ENCODE measurements at places on chromosomes 7 and 10. TPM values are rescaled to one million over a fixed set of nuclear protein-coding genes. Genes with fewer than 3 reads are reported as not detected.
A peak's percentile ranks its signal among the peaks of the same experiment; 100 is the strongest.

DNA sequence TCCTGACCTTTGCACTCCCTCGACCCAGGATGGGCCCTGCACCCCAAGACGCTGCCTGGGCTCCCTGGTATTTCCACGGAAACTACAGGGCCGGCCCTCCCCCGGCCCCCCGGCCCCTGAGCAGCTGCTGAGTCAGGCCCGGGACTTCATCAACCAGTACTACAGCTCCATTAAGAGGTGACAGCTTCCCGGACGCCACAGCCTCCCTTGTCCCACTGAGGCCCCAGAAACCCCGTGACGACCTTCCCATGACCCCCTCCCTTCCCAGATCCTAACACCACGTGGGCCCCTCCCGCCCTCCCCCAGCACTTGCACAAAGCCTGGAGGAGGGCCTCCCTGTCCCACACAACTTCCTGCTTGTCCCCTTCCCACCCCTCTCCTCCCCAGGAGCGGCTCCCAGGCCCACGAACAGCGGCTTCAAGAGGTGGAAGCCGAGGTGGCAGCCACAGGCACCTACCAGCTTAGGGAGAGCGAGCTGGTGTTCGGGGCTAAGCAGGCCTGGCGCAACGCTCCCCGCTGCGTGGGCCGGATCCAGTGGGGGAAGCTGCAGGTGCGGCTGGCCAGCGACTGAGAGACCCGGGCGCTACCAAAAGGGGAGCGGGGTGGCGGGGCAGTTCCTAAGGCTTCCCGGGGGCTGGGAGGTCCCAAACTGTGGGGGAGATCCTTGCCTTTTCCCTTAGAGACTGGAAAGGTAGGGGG lies 5.7 kb downstream of the NOS3 start:
- no peak overlapping the region for H3K27ac ChIP-seq
- no peak overlapping the region for H3K4me3 ChIP-seq
- ATAC-seq, result no peak
- H3K36me3 ChIP-seq, result no peaks in the 10 kb centered on the region
- no peaks in the 10 kb centered on the region for H3K27me3 ChIP-seq
- peaks cover 4% of the 10 kb centered on the region for H3K4me1 ChIP-seq

- H3K4me1 ChIP-seq, result peaks cover 17% of the 10 kb centered on the region
- no peaks in the 10 kb centered on the region for H3K27me3 ChIP-seq
- H3K4me3 ChIP-seq, result no peak overlapping the region
- ATAC-seq, result no peak
Observed at GRCh38 chr7:44078521-44078920, 3.8 kb downstream of the POLM start.

DNA sequence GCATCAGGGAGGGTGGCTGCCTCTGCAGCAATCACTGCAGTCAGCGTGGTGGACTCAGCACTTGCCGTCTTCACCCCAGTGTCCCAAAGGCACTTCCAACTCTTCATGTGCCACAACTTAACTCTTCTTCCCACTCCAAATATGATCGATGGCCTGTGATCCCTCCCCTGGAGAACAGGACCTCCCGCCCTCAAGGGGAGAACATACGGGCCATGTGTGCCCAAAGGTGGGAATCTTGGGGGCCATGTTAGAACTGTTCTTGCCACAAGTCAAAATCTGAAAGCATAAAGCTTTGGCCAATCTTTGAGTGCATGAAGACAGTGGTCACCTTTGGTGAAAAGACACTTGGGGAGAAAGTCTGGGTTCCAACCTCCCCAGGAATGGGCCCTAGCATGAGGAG lies 368.5 kb upstream of the MGMT start:
- H3K27me3 ChIP-seq, result no peaks in the 10 kb centered on the region
- H3K4me1 ChIP-seq, result no peaks in the 10 kb centered on the region
- ATAC-seq, result no peak

DNA sequence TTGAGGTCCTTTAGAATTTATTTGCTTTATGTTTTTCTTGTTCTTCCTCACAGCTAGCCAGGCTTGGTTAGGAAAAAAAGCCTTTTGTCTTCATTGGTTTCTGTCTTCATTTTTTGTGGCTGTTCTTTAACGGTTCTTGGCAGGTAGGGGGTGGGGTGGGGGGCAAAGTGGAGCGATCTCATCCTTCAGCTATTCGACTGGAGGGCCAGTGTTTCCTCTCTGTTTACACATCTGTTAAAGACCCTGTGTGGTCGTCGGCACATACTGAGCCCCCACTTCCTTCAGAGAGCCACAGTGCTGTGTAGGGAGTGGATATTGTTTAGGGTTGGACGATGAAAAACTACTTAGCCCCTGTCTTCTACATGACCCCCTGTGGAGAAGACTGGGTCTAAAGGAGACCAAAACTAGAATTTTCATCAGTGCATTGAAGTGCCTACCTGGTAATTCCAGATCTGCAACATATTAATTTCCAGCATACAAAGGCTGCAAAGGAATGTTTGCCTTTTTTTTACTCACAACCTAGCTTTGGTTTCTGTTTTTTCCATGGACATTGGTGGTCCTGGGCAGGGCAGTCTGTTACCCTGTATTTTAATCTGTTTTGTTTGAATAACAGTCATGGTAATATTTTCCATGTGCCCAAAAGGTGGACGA lies 29.0 kb downstream of the PRPF18 start:
- no peak overlapping the region for H3K27ac ChIP-seq
- peaks cover 4% of the 10 kb centered on the region for H3K4me1 ChIP-seq
- ATAC-seq, result no peak
- H3K4me3 ChIP-seq, result no peak overlapping the region
- no peaks in the 10 kb centered on the region for H3K27me3 ChIP-seq

DNA sequence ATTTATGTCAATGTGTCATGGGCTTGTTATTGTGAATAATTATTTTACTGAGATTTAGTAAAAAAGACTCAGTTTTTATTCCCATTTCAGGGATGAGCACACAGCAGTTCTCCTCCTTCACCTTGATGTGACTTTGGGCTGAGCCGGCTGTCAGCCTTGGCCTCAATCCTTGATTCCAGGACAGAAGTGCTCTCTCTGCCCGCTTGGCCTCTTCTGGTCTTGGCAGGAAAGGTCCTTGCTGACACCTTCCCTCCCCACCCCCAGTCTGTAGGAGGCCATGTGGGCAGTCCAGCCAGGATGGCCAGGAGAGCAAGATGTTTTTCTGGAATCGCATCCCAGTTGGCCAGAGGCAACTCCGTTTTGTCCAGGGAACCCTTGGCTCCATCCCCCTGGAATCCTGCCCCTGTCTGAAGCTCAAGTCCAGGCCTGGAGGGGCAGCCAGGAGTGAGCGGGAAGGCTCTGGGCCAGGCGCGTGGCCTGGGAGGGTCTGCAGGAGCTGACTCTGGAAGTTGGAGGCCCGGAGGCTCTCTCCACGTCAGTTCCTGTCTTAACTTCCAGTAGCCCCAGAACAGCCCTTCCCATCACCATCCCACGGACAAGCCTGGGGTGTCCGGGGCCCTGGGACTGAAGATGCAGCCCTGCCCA lies 100.9 kb downstream of the PDGFA start:
- no peaks in the 10 kb centered on the region for H3K4me1 ChIP-seq
- no peaks in the 10 kb centered on the region for H3K36me3 ChIP-seq
- H3K27me3 ChIP-seq, result no peaks in the 10 kb centered on the region

- H3K36me3 ChIP-seq, result no peaks in the 10 kb centered on the region
- no peak overlapping the region for H3K4me3 ChIP-seq
- ATAC-seq, result no peak
- no peaks in the 10 kb centered on the region for H3K4me1 ChIP-seq
- no peak overlapping the region for H3K27ac ChIP-seq
Observed at GRCh38 chr10:92678206-92678605, 11.5 kb upstream of the HHEX start.

GRCh38 chr10:28681928-28682750 lies 4.8 kb downstream of the BAMBI start:
- H3K4me1 ChIP-seq, result peaks cover 13% of the 10 kb centered on the region
- ATAC-seq, result no peak
- H3K4me3 ChIP-seq, result no peak overlapping the region
- H3K27ac ChIP-seq, result no peak overlapping the region

DNA sequence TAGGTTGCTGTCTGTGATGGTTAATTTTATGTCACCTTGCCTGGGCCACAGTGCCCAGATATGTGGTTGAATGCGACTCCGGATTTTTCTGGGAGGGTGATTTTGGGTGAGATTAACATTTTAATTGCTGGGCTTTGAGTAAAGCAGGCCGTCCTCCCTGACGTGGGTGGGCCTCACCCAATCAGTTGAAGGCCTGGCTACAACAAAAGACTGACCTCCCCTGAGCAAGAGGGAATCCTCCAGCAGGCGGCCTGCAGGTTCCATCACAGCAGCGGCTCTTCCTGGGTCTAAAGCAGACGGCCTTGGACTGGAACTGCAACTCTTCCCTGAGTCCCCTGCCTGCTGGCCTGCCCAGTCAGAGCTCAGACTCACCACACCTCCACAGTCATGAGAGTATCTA lies 114.2 kb downstream of the SFMBT2 start:
- H3K36me3 ChIP-seq, result no peaks in the 10 kb centered on the region
- H3K27me3 ChIP-seq, result no peaks in the 10 kb centered on the region
- ATAC-seq, result no peak
- H3K4me3 ChIP-seq, result no peak overlapping the region

DNA sequence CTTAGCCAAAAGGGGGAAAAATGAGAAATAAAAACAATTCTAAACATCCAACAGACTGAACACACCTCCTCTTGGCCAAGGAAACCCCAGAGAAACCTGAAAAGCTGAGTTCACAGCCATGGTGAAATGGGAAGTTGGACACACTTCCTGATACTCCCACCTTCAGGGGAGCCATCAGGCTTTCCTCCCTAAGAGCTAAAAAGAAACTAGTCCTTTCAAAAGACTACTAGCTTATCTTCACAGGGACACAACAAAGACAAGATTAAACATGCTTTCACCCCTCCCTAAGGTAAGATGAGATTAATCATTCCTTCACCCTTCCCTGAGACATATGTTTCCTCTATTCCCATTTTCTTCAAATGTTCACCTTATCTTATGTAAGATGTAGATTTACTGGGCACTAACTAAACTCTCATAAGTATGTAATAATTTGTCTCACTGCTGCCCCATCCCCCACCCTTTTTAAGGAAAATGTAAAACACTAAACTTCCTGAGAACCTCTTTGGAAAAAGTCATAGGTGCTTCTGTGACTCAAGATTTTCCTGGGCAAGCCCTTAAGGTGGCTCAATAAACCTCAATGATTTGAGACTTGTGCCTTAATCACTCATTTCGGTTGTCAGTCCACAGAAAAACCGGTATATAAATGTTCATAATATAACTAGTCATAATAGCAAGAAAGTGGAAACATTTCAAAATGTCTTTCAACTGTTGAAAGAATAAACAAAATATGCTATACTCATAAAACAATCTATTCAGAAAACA lies 40.5 kb downstream of the HTR7 start:
- H3K4me3 ChIP-seq, result no peak overlapping the region
- H3K27me3 ChIP-seq, result peaks cover 7% of the 10 kb centered on the region
- no peak for ATAC-seq
- no peaks in the 10 kb centered on the region for H3K36me3 ChIP-seq
- H3K4me1 ChIP-seq, result no peaks in the 10 kb centered on the region

DNA sequence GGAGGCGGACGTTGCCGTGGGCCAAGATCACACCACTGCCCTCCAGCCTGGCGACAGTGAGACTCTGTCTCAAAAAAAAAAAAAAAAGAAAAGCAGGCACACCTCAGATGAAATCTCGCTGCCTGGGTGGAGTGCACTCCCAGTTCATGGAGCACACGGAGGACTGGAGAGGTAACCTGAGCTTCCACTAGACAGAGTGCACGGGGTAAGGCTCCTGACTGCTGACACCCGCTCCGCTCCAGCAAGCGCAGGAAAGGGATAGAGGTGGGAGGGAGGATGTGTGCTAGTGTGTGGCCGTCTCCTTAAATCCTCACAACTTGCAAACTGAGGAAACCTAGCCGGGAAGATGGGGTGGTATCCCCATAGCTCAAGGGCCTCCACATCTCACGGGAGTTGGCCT lies 50.8 kb downstream of the FAM53B start:
- H3K27me3 ChIP-seq, result no peaks in the 10 kb centered on the region
- H3K27ac ChIP-seq, result peak overlapping the region; percentile 76
- H3K36me3 ChIP-seq, result peaks cover 80% of the 10 kb centered on the region
- H3K4me1 ChIP-seq, result peaks cover 74% of the 10 kb centered on the region

DNA sequence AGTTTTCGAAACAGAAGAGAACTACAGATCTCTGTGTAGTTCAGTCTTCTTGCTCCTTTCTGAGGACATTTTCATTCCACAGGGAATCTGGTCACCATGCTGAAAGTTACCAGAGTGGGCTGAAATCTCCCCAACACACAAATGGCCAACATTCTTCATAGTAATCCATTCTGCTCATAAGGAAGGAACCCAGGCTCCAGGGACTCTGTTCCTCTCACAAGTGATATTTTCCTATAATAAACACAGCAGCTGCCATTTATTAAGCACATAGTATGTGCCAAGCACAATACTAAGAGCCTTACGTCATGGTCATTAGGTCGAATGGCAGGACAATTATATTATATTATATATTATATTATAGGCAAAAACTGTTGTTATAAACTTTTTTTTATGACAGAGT lies 109.8 kb downstream of the RAB11FIP2 start:
- peaks cover 3% of the 10 kb centered on the region for H3K27me3 ChIP-seq
- H3K4me3 ChIP-seq, result no peak overlapping the region
- no peak for ATAC-seq

GRCh38 chr10:28533186-28533564 lies 257 bp downstream of the WAC start:
- peaks cover 42% of the 10 kb centered on the region for H3K4me1 ChIP-seq
- H3K27me3 ChIP-seq, result no peaks in the 10 kb centered on the region
- H3K4me3 ChIP-seq, result peak overlapping the region; percentile 94
- H3K36me3 ChIP-seq, result peaks cover 72% of the 10 kb centered on the region
- peak overlapping the region; percentile 100 for H3K27ac ChIP-seq

GRCh38 chr10:133526957-133527588 lies at the start of gene CYP2E1:
Gene CYP2E1, plus strand, starts transcription at chr10:133527363. Its CDS starts 33 bp downstream, at chr10:133527396.
- H3K36me3 ChIP-seq, result no peaks in the 10 kb centered on the region
- H3K4me3 ChIP-seq, result peak within 1 kb of the TSS; percentile 75
- no peak within 1 kb of the TSS for H3K27ac ChIP-seq
- ATAC-seq, result no peak
- H3K27me3 ChIP-seq, result peaks cover 16% of the 10 kb centered on the region
- peaks cover 9% of the 10 kb centered on the region for H3K4me1 ChIP-seq

GRCh38 chr7:66236713-66237303 lies 31.7 kb downstream of the TPST1 start:
- H3K4me3 ChIP-seq, result no peak overlapping the region
- no peak overlapping the region for H3K27ac ChIP-seq
- H3K36me3 ChIP-seq, result no peaks in the 10 kb centered on the region
- H3K4me1 ChIP-seq, result no peaks in the 10 kb centered on the region
- no peak for ATAC-seq

GRCh38 chr10:21926358-21926925 lies 77.1 kb downstream of the DNAJC1 start:
- no peaks in the 10 kb centered on the region for H3K27me3 ChIP-seq
- H3K27ac ChIP-seq, result no peak overlapping the region
- no peaks in the 10 kb centered on the region for H3K4me1 ChIP-seq
- no peak for ATAC-seq
- no peak overlapping the region for H3K4me3 ChIP-seq

- no peaks in the 10 kb centered on the region for H3K36me3 ChIP-seq
- peaks cover 8% of the 10 kb centered on the region for H3K27me3 ChIP-seq
- no peak overlapping the region for H3K27ac ChIP-seq
Observed at GRCh38 chr7:12456506-12456905, 52.8 kb upstream of the VWDE start.

GRCh38 chr7:92953657-92954056 lies 117.3 kb upstream of the CDK6 start:
- H3K4me1 ChIP-seq, result no peaks in the 10 kb centered on the region
- H3K27me3 ChIP-seq, result no peaks in the 10 kb centered on the region
- peak overlapping the region; percentile 73 for H3K27ac ChIP-seq
- H3K4me3 ChIP-seq, result peak overlapping the region; percentile 41
- ATAC-seq, result peak; percentile 67

Gene TFR2
- total RNA-seq, result 39.4 TPM

Gene PCLO
- total RNA-seq, result not detected

Gene TFEC
- 0.22 TPM for total RNA-seq

Gene COL28A1
- total RNA-seq, result 0.11 TPM

Gene VIPR2
- not detected for total RNA-seq

Gene ATG9B
- 18.2 TPM for total RNA-seq

Gene ST8SIA6
- total RNA-seq, result not detected

Gene BLOC1S2
- total RNA-seq, result 54.1 TPM

Data from activated T-helper 17 cell treated with anti-CD3 and anti-CD28 coated beads, Interleukin-2, amount 50 U/mL, for 72 hours (primary cell).